H1 (cell line): ENCODE measurements at places on chromosomes 6 and 20.

DNA sequence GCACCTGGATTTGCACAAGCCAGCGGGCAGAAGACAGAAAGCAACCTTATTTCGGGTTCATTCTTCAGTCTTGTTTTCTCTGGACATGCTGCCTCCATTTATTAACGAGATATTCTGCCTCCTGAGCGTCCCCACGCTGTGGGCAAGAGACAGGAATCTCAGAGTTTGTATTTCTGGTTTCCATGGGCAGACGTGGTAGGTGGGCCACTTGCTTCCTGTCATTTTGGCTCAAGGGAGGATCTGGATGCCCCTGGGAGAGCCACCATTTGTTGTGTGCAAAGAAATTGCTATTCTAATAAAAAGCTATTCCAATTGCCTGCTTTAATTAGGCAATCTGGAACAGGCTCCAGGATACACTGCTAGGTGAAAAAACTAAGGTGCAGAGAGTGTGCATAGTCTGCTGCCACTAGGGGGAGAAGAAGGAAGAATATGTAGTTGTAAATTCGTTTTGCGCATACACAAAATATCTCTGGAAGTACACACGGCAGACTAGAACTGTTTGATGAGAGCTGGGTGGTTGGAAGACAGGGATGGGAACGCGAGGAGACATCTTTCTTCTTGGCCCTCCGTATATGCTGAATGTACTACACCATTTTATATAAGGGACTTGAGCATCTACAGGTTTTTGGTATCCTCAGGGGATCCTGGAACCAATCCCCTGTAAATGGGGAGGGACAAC, 30.1 kb upstream of the SLC16A10 start:
- no peak for DNase-seq

DNA sequence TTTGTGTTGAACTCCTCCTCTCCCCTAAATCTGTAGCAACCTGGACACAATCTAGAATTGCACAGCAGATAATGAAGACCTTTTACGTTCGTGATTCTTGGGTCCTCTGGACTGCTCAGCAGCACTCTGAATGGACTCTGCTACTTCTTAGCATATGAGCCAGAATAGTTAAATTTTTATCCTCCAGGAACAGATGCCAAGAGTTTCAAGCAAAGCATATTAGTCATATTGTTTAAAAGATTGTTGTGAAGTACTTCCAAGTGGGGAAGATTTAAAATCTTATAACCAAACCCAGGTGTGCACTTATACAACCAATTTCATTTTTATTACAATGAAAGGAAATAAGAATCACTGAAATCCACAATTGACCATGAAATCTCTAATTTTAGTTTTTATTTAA, 118.9 kb upstream of the EXOC2 start:
- DNase-seq, result no peak

DNA sequence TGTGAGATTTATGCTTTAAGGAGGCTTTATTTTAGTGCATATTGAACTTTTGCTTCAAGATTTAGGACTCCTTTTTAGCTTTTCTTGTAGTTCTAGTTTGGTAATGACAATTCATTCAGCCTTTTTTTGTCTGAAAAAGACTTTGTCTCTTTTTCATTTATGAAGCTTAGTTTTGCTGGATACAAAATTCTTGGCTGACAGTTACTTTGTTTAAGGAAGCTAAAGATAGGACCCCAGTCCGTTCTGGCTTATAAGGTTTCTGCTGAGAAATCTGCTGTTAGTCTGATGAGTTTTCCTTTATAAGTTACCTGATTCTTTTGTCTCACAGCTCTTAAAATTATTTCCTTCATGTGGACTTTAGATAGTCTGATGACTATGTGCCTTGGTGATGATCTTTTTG, 142.8 kb upstream of the B3GAT2 start:
- no peak for DNase-seq

GRCh38 chr6:73817253-73817652, 121.2 kb downstream of the CD109 start:
- no peak for DNase-seq

DNA sequence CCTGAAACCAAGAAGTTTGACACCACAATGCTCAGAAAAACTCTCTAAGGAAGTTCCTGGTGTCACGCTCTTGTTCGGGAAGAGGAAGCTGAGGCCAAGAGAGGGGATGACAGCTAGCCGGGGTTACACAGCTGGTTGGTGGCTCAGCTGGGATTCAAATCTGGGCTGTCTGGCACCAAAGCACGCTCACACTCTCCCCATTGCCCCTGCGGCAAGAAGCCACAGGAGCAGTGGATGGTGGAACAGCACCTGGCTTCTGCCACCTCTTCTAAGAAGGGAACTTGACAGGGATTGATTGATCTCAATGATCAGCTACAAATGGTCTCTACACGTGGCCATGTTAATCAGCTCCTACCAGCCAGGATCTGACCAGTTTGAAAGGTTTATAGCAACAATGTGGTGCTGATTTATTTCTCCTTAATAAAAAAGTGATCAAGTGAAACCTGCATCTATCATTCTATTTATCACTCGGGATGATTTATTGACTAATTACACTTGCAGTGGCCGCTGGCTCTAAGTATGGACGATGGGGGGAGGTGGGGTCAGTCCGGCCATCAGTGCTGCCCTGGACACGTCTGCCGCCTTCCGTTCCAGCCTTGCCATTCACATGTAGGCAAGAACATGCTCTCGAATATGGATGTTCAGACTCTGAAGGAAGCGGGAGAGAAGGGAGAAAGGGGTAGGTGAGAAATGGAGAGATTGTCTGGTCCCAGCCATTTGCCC, 71.9 kb upstream of the TOP1 start:
- DNase-seq, result no peak

- no peak for DNase-seq
Observed at GRCh38 chr20:53683506-53683905, 89.9 kb upstream of the ZNF217 start.

GRCh38 chr6:26045065-26045927, 41.9 kb upstream of the HFE start:
- no peak for DNase-seq

GRCh38 chr20:36472637-36473090, 68.7 kb upstream of the MYL9 start:
- peak; percentile 73 for DNase-seq

DNA sequence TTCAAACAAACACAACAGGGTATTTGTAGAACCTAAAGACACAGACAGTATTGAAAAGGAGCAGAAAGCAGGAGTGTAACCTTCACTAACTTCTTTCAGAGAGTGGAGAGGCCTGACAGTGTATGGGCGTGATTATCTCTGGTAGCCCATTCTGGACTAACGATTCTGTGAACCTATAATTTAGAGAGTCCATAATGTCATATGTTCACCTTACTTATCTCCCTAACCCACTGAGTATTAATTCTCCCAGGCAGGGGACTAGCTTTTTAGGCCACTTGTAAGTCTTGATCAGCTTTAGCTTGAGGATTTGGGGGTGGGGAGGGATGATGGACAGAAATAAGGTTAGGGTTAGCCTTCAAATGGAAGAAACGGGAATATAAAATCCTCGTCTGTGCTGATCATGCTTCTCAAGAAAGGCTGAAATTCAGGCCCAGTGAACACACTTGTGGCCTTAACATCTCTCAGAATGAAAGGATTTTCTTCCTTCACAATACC, 2.8 kb upstream of the PARD6B start:
- DNase-seq, result no peak

DNA sequence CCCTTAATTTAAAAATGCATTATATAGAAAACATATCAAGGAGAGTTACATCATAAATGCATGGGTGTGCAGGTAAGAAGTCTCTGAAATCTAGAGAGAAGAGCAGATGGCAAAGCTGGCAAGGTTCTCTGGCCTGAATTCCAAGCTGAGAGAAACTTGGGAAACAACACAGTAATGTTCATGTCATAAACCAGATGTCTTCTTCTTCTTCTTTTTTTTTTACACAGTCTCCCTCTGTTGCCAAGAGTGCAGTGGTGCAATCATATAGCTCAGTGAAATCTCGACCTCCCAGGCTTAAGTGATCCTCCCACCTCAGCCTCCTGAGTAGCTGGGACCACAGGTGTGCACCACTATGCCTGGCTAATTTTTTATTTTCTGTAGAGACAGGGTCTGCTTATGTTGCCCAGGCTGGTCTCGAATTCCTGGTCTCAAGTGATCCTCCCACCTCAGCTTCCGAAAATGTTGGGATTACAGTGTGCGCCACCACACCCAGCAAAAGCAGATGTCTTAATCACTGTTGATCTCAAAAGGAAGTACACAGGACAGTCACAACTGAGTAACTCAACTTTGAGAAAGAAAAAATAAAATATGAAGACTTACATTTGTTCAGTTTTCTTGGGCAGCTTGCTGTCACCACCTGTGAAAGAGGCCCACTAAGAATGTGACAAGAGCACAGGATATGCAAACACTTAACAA, 77.3 kb downstream of the DNAAF9 start:
- DNase-seq, result no peak

GRCh38 chr6:37244430-37245310, 12.9 kb upstream of the TBC1D22B start:
- no peak for DNase-seq

DNA sequence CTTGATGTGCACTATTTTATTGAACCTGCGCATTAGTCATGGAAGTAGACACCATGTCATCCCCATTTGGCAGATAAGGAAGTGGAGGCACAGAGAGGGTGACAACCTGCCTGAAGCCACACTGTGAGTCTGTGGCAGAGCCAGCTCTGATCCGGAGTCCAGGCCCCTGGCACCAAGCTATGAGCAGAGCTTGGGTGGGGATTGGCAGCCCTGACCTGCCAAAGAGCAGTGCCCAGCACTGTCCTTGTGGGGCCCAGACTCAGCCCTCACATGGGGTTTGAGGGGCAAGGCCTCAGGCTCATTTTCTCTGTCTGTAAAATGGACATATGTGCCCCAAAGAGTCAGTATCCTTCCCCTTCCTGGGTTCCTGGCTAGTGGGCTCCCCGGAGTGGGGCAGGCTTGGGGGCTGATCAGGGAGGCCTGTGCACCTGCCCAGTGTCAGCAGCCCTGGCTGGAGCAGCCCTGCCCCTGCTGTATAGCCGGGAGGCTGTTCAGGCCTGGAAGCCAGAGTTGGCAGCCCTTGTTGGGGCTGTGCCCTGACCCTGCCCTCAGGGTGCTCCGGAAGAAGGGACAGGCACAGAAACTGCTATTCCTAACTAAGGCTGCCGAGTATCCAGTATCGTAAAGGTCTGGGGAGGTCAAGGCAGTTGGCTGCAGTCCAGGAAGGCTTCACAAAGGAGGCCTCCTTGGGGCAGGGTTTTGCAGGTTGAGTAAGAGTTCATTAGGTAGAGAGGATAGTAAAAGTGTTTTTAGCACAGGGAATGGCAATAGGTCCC, 38.7 kb downstream of the TGM2 start:
- DNase-seq, result no peak

- DNase-seq, result no peak
Observed at GRCh38 chr6:148703900-148704299, 42.9 kb upstream of the UST start.

GRCh38 chr20:59737816-59738215, 133.5 kb downstream of the PHACTR3 start:
- no peak for DNase-seq

DNA sequence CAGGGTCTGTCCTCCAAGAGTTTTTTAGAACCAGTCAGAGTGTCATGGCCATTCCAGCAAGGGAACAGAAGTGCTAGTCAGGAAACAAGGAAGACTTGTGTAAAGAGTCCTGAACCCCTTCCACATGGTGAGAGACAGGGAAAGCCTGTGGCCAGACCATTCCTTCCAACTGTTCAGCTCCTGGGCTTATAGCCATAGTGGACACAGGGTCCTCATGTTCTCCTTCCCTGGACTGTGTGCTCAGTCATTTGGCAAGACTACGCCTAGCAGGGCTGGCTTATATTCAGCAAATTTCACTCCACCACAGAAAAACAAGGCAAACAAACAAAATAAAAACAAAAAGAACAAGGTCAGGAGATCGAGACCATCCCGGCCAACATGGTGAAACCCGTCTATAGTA, 60.5 kb downstream of the NRN1 start:
- no peak for DNase-seq

DNA sequence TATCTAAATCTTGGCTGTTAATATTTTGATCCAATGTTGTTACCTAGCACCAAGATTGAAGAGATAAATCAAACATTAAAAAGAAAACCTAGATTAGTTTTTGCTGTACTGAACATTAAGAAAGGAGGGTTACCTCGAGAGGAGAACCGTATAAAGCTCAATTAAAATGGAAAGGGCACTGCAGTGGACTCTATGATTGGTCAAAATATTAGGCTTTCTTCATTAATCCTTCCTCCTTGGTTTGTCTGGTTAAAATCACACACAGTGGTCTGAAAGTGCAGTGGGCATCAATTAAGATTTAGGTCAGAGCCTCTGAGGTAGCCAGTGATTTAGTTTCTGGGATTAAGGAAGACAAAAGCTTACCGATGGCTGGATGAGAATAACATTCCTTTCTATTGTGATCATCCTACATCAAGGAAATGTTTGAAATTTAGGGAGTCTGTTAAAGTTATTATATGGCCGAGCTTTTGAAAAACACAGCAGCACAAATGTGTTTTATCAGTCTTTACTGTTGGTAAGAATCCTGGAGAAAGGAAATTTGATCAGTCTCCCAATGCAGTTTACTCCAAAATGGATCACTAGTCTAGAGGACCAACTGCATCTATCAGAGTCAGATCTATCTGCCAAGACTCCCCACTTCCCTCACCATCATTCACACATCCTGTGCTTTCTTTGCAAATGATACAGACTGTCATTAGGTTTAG, 134.6 kb upstream of the NEDD9 start:
- DNase-seq, result no peak

DNA sequence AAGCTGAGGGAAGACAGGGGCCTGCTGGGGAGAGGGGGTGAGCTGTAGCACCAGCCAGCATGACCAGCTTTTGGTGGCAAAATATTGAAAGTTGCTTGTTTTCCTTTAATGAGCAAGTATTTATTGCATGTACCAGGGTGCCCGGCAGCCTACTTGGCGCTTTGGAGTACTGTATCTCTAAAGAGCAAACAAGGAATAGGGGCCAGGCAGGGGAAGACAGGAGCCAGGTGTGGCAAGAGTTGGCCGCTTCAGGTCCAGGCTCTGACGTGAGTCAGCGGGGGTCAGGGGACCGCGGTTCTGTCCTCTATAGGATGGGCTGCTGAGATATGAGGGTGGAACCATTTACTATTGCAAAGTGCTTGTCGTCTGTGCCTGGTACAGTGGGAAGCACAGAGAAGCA, 63.1 kb downstream of the PSMG4 start:
- DNase-seq, result no peak

GRCh38 chr6:54516321-54516720, 208.1 kb downstream of the TINAG start:
- DNase-seq, result no peak

- no peak for DNase-seq
Observed at GRCh38 chr6:139369568-139370282, 4.7 kb downstream of the CITED2 start.

DNA sequence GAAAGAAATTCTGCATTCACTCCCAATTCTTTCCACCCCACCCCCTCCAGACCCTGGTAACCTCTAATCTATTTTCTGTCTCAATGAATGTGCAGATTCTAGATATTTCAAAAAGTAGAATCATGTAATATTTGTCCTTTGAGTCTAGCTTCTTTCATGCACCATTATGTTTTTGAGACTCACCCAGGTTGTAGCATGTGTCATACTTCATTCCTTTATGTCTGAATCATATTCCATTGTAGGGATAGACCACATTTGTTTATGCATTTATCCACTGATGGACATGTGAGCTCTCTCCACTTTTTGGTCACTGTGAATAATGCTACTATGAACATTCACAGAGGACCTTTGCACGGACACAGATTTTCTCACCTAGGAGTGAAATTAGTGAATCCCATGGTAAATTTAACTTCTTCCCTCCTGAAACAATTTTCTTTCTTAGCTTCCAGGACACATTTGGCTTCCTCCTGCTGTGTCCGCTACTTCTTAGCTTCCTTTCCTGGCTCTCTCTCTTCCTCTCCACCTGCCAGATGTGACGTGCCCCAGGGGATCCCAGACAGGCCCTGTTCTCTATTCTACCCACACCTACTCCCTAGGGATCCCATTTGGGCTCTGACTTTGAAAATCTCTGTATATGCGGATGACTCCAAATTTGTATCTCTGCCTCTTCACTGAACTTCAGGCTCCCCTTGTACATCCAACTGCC, 24.1 kb upstream of the ARFGEF2 start:
- DNase-seq, result no peak
